Glomerular endothelial cell (primary cell): ENCODE measurements at places on chromosomes 6 and 20. TPM values are rescaled to one million over a fixed set of nuclear protein-coding genes. Genes with fewer than 3 reads are reported as not detected.
A peak's percentile ranks its signal among the peaks of the same experiment; 100 is the strongest.

GRCh38 chr6:127459231-127459641, at the start of gene KIAA0408:
TSS of gene KIAA0408 (minus strand) at chr6:127459389. CDS start at chr6:127453981, 5,408 bp downstream.
- DNase-seq: no peak

The LIN28B gene
- 0.06 TPM in 1 of 2 replicates, not detected in the other for total RNA-seq

- no peak for DNase-seq
Measured at GRCh38 chr6:3506200-3506599, 49.4 kb upstream of the SLC22A23 start.

The EPHA7 gene
- total RNA-seq: 0.35 and 0.53 TPM in 2 replicates

DNA sequence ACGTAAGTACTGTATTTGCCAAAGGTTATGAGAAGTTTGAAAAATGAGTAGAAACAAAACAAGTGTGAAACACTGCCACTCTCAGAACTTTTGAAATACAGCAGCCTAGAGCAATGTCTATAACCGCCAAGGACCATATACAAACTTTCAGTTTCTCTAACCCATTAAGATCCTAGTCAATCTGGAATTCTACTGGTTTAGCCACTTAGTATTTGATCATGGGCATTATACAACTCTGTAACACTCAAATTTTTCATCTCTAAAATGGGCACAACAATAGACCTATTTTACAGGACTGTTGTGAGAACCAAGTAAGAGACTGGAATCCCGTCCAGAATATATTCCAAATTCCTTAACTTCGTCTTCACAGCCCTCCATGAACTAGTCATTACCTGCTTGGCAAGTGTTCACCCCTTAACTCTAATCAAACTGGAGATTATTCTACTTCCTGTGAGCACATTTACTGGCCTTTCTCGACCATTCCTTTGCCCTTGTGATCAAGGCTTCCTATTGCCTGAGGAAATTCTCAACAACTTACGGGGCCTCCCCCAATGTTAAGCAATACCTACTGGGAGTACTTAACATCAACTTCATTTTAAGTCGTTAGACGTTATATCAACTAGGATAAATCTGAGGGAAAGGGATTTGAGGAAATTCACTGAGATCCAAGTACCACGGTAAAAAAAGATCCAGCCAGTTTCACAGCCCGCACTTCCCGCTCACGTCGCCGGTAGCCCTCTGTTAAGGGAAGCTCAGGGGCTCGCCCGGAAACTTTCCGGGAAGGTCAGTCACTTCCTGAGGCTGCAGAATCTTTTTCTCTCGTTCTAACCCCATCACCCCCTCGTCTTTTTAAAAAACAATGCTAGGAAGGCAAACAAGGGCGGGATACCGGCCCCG, 1.1 kb downstream of the EIF2S2 start:
- peak; percentile 25 for DNase-seq

GRCh38 chr6:83354747-83355146, 76.1 kb downstream of the ME1 start:
- no peak for DNase-seq

The BHLHE23 gene
- total RNA-seq: not detected in 2 replicates

DNA sequence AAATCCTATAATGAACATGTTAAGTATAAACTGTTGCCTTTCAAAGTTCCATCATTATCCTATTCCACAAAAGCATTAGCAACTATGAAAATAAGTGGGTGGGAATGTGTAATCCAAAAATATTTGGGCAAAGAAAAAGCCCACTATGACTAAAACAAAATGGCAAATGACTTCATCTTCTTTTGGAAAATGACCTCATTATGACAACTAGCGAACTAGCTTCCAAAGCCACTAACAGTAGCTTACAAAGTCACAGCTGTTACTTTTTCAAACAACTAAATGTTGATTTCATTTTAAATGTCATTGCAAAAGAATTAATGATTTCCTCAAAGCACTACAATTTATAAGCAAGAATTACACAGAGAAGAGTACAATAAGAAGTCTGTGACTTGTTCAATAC, 49.8 kb upstream of the RUNX2 start:
- no peak for DNase-seq

The B3GAT2 gene
- total RNA-seq: not detected in 2 replicates

DNA sequence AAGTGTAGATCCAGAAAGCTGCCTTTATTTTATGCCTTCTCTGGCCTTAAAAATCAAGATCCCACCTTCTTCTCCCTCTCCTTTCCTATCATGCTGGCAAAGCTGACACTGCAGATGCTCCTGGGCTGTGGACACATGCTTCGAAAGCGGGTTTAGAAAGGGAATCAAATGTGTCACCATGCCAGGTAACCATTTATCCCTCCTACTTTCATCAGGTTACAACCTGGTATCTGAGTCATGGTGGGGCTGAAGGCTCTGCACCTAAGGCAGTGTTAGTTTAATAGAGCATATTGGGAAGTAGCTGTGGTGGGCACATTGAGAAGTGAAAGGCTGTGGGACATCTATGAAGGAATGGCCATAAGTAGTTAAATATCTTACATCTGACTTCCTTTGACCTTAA, 69.8 kb downstream of the GJA1 start:
- no peak for DNase-seq

DNA sequence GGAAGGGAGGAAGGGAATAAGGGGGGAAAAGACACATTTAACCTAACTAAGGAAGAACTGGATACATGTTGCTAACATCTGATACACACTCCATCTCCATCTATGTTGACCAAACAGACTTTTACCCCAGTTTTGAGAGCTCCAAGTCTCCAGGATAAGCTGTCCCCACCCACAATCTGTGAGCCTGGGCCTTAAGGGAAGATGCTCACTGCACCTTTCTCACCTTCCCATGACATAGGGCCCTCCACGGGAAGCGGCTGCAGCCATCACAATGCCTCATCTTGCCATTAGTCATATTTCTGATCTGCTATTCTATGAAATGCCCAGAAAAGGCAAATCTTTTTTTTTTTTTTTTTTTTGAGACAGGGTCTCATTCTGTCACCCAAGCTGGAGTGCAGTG, 126.6 kb upstream of the SALL4 start:
- DNase-seq: no peak

The TRIM15 gene
- not detected in 2 replicates for total RNA-seq

The CNR1 gene
- 0.34 TPM in 1 of 2 replicates, not detected in the other for total RNA-seq

- no peak for DNase-seq
Measured at GRCh38 chr20:58331961-58332551, 22.5 kb downstream of the RAB22A start.
